ENCODE measurements at places on chromosomes 1 and 21.
A peak's percentile ranks its signal among the peaks of the same experiment; 100 is the strongest.

DNA sequence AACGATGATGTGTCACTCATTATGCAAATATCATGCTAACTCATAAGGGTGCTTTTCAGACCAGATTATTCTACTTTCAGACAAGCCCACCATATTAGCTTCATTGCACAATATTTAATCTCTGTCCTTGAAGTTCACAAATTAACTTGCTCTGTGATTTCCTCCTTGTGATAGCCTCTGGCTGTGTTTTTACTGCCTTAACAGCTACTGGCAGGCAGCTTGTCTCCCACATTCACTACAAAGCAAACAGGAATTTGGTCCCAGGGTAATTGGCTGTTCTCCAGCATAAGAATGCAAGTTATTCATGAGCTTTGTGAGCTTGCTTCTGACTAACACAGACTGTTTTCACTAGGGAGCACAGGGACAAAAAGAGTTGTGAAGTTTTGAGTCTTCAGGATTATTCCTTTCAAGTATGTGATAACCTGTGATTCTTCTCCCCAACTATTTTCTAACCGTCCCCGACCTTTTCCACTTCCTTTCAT lies 87.9 kb upstream of the HMCN1 start:
- DNase-seq, result no peak

DNA sequence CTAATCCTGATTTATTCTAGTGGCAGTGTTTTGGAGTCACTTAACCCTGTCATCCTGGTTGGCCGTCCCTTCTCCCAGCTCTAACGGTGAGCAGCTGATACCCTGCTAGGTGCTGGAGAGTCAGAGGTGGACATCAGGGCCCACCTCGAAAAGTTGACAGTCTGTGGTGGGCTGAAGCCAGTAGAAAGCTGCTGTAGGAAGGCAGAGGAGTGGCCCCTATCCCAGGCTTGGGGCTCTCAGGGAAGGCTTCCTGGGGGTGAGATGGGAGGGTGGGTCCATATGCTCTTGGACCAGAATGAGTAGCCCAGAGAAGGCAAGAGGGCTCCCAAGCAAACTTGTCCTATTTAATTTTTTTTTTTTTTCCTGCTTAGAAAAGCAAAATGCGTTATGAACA lies 475 bp upstream of the RPL5 start:
- DNase-seq, result no peak

- DNase-seq, result no peak
Measured at GRCh38 chr1:909861-910310, 13.8 kb upstream of the SAMD11 start.

DNA sequence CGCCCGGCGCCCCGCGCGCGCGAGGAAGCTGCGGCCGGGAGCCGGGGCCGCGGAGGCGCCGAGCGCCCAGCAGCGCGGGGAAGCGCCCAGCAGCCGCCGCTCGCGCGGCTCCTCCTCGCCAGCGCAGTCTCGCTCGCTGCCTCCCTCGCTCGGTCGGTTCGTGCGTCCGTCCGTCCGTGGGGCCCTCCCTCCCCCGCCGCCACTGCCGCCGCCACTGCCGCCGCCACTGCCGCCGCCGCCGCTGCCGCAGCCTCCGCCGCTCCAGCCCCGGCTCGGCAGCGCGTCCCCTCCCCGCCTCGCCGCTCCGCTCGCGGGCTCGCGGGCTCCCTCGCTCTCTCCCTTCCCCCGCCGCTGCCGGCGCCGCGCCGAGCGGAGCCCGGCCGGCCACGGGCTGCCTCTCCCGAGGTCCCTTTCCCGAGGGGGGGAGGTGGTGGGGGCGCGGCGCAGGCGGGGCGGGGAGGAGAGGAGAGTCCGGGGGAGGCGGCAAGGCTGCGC lies at the start of gene KCND3:
Gene KCND3, minus strand, starts transcription at position 138 of the 495 bp plus-strand sequence.
- DNase-seq, result no peak

DNA sequence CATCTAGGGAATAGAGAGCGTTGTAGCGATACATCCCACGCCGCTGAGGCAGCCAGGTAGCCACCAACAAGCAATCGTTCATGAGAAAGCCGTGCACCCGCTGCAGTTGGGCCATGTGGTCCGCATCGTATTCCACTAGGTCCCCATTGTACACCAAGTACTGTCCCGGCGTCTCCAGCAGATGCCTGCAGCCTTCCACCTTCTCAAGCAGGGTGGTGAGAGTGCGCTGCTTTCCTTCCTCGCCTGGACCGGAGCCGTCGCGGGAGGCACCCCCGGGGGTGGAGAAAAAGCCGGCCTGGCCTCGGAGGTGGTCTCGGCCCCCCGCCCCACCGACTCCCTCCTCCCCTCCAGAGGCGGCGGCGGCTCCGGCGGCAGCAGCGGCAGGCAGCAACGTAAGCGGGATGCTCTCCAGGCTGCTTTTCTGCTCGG lies 595 bp downstream of the EXOC8 start:
- no peak for DNase-seq

DNA sequence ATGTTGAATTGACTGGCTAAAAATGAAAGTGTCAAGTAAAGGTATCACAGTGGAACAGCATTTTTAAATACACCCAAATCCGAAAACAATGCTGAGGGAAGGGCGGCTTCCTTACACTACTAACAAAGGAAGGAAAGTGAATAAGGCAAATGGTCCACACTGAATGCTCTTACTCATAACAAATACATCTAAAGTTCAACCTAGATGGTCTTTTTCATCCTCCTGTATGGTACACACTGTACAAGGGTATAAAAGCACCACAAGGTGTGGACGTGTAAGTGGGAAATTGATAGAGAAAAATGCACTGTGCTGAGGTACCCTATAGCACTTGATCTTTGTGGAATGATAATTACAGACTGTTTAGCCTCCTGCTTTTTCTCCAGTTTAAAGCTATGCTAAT lies 7.1 kb upstream of the PALMD start:
- no peak for DNase-seq

DNA sequence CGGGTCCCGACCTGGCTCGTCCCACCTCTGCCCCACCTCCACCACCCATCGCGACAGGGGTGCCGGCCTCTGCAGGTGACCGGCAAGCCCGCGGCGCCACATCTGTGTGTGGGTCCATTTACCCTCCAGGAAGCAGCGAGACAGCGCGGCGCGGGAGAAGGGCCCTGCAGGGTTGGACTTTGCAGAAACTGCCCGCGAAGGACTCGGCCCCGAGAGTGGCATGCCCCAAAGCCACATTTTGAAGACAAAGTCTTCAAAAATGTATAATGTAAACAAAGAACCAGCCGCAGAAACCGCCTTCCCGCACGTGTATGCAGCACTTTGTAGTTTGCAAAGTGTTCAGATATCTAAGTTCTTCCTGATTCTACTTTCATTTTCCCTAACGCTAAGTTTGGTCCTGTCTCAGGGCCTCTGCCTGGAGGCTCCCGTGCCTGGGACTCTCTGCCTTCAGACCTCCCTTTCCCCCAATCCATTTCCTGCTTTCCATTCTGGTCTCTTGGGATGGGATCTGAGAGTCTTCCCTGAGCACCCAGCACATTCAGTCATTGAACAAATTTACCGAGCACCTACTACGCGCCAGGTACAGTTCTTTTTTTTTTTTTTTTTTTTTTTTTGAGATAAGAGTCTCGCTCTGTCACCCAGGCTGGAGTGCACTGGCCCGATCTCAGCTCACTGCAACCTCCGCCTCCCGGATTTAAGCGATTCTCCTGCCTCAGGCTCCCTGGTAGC lies 524 bp upstream of the TMCO4 start:
- DNase-seq, result peak; percentile 41

DNA sequence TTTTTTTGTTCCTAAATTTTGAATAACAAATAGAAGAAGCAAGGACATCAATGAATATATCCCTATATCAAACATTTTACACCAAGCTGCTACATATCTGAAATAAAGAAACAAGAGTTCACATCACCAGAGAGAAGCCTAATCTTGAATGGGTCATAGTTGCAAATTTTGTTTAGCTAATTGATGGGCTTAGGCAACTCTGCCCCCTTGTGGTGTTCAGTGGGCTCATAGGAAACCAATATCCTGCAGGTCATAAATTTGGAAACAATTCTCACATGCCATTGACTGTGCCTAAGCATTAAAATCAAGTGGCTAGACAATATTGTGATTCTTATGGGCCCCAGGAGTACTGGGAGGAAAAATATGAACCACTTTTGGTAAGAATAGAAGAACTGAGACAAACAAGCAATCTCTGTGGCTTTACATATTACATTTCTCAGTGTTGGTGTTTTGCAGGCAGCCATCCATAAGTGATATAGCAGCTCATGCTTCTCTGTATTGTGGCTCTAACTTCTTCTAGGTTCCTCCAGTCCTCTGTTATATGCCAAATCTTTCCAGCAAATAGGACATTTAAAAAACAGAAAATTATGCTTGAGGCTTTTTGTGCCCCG lies 1262.8 kb upstream of the PRMT6 start:
- peak; percentile 61 for DNase-seq

DNA sequence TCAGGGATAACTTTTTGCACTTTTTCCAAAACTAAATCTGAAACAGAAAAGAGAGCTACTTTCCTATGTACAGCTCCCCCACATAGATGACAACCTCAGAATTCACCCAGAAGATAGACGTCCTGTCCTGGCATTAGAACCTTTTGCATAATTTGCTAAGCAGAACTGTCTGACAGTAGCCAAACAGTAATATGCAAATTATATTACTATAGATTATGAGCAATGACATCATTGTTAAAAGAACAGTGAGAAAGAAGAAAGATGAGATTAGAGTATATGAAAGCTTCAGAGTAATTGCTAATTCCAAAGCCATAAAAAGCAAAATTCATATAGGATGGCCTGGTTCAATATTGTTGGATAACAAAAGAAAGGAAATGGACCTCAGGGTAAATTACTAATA lies 43.7 kb downstream of the SLC44A5 start:
- no peak for DNase-seq

- DNase-seq, result no peak
Measured at GRCh38 chr21:38351961-38352521, 95.2 kb downstream of the KCNJ15 start.

GRCh38 chr1:9270290-9270883 lies 22.3 kb upstream of the SPSB1 start:
- DNase-seq, result no peak

DNA sequence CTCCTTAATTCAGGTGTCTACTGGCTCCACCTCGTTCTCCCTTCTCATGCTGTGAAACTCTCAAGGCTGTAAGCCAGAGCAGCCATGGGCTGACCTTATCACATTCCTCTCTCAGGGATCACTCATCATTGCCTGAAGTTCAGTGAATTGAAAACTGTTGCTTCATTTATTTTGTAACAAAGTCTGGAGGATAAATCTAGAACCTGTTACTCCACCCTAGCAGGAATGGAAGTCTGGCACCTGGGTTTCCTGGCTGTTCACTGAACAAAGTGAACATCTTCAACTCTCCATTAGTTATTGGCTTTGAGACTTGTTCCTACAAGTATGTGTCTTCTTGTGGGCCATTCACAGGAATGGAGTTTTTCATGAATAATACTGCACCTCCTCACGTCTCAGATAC lies 584.1 kb downstream of the PTPRU start:
- DNase-seq, result no peak

DNA sequence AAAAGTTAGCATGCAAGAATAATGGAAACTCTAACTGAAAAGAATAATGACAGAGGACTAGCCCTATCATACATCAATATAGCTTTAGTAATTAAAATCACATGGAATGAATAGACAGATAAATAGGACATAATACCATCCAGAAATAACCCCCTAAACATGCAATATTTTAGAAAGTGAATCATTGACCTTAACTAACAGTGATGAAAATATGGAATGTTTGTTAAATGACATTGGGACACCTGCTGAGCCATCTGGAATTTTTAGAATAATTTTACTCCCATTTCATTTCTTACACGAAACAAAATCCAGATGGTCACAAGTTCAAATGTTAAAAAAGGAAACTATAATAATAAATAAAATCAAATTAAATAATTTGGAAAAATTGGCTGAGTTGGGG lies 53.1 kb upstream of the FMO3 start:
- DNase-seq, result no peak

GRCh38 chr1:64459743-64460142 lies 10.2 kb upstream of the CACHD1 start:
- no peak for DNase-seq

- no peak for DNase-seq
Measured at GRCh38 chr1:93827633-93828366, 51.2 kb downstream of the DNTTIP2 start.

GRCh38 chr1:198538579-198539364 lies 1.7 kb downstream of the ATP6V1G3 start:
- DNase-seq, result no peak

DNA sequence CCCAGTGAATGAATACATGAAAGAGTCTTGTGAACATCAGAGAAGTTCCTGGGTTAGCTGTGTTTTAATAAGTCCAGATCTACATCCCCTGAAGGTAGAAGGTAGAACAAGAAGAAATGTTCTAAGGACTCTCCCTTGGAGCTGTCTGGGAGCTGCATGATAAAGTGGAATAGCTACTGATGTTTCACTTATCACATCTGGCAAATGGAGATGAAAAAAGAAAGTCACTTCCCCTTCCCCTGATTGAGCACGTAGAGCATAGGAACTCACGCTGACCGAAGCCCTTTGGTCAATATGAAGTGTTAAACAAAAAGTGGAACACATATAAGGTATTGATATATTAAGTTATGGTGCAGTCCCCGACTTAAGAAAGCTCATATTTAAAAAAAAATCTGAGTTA lies 53.2 kb upstream of the PARP1 start:
- no peak for DNase-seq

DNA sequence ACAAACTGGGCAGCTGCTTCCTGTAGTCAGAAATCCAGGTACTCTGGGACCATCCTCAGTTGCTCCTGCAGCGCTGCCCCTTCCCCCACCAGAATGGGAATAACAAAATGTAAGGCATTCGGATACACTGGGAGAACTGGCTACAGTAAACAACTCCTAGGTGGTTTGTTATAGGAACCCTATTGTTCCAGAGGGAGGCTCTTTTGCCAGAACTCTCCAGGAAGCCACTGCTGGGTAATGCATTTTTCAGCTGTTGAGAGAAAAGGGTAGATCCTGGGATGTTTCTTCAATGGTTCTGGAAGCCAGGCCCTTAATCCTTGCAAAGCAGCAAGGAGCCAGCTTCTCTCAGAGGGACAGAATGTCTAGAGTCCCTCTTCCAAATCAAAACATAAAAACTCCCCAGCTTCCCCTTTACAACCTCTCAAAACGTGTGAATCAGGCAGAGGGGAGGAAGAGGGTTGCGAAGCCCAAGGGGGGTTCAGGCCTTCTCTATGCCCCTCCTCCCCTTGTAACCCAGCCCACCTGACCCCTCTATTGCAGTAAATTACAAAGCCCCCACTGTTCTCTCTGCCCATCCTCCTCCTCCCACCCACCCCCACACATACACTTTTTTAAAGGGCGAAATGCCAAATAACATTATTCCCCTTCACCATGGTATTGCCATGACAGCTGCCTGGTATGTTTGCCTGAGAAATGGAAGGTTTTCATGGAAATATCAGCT lies 29.1 kb downstream of the PLPP3 start:
- no peak for DNase-seq

GRCh38 chr21:8993284-8993942 lies 1528.0 kb upstream of the TPTE start:
- DNase-seq, result no peak

DNA sequence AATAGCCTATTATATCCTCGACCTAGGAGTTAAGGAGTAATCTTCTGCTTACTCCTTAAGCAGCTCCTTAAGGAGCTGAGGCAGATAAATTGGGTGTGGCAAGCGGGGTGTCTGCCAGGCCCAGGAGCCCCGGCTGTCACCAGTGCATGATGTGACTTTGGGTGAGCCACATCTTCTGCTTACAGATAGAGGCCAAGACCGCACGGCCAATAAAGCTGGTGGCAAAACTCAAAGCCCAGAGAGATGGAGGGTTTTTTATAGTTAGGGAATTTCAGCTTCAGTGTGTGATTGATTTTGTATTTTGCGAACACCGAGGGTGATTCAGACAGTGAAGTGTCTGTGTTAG lies 9.8 kb downstream of the MX2 start:
- DNase-seq, result peak; percentile 37

Measured in WERI-Rb-1 (cell line).